ENCODE measurements at places on chromosomes 1 and 21. TPM values are rescaled to one million over a fixed set of nuclear protein-coding genes. Genes with fewer than 3 reads are reported as not detected.

C1orf185 gene
- total RNA-seq, result not detected

APOBEC4 gene
- total RNA-seq, result not detected

RGS16 gene
- total RNA-seq, result 19.7 TPM

TMEM125 gene
- total RNA-seq, result 0.26 TPM

AK4 gene
- 66.0 TPM for total RNA-seq

SAMD13 gene
- 2.5 TPM for total RNA-seq

PTPN22 gene
- 0.29 TPM for total RNA-seq

HES3 gene
- not detected for total RNA-seq

KCNJ6 gene
- not detected for total RNA-seq

TAL1 gene
- 2.5 TPM for total RNA-seq

TNFRSF8 gene
- total RNA-seq, result 2.0 TPM

MROH7 gene
- total RNA-seq, result 11.6 TPM

C1orf141 gene
- total RNA-seq, result not detected

OR2M3 gene
- not detected for total RNA-seq

TGFB2 gene
- 12.6 TPM for total RNA-seq

THEMIS2 gene
- total RNA-seq, result 9.6 TPM

TAS1R1 gene
- total RNA-seq, result not detected

C1orf232 gene
- not detected for total RNA-seq

IGSF5 gene
- total RNA-seq, result not detected

TNFRSF18 gene
- 0.66 TPM for total RNA-seq

PHF13 gene
- total RNA-seq, result 29.3 TPM

UBL4B gene
- not detected for total RNA-seq
